CD4-positive, alpha-beta T cell treated with Interleukin-2 at 100 ng/mL for 4 hours (primary cell): ENCODE measurements at places on chromosomes 1 and 21.

DNA sequence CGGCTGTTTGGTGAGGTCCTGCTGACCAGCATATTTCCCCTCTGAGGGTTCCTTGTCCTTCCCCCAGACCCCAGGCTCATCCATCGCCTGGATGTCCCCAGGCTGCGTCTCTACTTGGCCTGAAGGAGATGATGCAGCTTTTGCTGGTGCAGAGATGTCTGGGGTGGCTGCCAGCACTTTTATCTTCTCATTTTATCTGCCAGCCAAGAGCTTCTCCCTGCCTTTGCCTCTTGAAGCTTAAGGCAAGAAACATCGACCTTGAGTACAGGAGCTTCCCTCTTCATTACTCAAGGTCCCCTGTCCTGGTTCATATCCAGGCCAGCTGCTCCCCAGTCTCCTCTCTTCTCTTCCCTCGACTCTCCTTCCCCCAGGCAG lies 9.2 kb upstream of the H6PD start:
- no peak for DNase-seq

DNA sequence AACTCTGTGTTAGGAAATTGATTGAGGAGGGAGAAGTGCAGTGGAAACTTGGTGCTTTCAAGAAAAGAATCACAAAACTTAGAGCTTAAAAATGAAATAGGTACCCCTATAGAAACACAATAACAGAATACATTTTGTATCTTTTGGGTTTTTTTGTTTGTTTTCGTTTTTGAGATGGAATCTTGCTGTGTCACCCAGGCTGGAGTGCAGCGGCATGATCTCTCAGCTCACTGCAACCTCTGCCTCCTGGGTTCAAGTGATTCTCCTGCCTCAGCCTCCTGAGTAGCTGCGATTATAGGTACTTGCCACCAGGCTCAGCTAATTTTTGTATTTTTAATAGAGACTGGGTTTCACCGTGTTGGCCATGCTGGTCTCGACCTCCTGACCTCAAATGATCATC lies 51.5 kb upstream of the RAVER2 start:
- DNase-seq, result no peak

DNA sequence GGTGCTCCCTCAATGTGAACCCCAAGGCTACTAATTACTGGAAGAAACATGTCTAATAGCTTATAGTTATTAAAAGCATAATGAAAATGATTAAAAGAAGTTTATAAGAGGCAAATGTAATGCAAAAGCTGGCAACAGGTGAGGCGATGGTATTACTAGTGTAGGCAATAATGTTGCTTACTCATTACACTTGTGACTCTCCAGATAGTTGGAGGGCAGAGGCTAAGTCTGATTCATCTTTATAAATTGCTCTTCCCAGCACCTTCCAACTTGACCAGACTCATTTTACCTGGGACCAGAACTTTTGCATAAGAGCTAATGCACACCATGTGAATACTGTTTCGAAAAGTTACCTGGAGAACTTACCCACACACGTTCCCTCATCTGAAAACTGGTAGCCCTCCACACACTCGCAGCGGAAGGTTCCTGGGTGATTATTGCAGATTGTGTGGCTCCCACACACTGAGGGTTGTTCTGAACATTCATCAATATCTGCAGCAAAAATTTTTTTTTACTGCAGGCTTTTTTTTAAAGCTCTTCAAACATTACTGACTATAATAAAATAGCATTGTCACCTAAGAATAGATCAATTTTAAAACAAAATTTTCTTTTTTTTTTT lies 48.0 kb downstream of the NID1 start:
- DNase-seq, result no peak

GRCh38 chr1:243313635-243314536 lies 58.0 kb downstream of the SDCCAG8 start:
- DNase-seq, result no peak

DNA sequence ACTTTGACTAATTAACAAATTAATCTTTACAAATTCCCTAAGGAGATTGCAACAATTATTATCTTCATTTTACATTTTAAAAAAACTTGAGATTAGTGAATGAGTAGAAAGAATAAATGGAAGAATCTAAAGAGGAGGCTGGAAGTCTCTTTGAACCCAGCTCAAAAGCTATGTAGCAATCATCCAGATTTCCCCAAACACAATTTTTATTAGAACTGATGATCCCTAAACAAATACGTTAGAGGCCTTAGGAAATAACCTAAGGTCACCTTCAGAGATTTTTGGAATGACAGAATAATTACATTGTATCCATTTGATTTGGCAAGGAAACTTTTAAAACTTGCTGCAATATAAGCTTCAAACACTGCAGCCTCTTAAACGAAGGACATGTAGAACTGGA lies 242.4 kb upstream of the LYPLAL1 start:
- no peak for DNase-seq

GRCh38 chr1:75671708-75672107 lies 52.8 kb upstream of the ACADM start:
- DNase-seq, result no peak

DNA sequence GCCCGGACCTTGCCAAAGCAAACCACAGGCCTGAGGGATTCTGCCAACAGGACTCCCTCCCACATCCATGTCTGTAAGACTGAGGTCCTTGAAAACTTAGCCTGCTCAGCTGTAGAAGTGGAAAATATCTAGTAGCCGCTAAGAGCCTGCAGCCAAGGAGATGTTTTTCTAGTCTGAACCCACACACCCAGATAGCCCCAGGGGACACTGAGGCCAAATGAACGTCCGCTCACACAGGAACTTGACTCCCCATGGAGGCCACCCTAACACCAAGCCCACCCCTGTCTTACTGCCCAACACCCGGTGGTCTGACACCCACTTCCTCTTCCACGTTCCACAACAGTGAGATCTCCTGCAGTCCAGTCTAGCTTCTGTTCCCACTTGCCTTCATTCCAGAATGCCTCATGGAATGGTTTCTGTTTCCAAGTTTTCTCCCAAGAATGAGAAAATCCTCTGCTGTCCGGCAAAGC lies 174.8 kb downstream of the PLPP3 start:
- no peak for DNase-seq

- DNase-seq, result no peak
These were observed 33.1 kb downstream of the KCNJ15 start for GRCh38 chr21:38289705-38290485.

GRCh38 chr1:2046174-2046917 lies 3.9 kb upstream of the PRKCZ start:
- DNase-seq, result peak; percentile 39

- DNase-seq, result no peak
These were observed 27.1 kb downstream of the PRDX6 start for GRCh38 chr1:173504268-173504667.

- DNase-seq, result peak; percentile 45
These were observed 89.0 kb downstream of the URB2 start for GRCh38 chr1:229714964-229715603.

GRCh38 chr1:20787840-20788795 lies 1.0 kb upstream of the HP1BP3 start:
- DNase-seq, result no peak

DNA sequence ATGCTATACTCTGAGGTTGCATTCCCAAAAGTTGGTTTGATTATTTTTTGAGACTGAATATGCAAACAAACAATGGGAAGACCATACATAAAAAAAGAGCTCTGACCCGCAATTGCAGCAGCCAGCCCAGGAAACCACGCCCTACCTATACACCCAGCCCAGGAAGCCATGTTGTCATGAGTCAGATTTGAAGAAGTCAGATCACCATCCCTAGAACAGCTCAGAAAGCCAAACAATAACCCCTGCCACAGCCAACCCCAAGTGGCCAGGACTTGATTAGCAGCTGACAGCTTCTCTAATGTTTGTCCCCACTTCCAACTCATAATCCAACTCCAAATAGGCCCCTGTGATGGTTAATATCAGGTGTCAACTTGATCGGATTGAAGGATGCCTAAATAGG lies 621.9 kb downstream of the NPHP4 start:
- DNase-seq, result peak; percentile 70

- DNase-seq, result no peak
These were observed 226.9 kb upstream of the C1orf174 start for GRCh38 chr1:4126731-4127591.

- no peak for DNase-seq
These were observed 610 bp downstream of the RBM8A start for GRCh38 chr1:145926686-145927062.
